ENCODE measurements at places on chromosomes 3 and 15.

DNA sequence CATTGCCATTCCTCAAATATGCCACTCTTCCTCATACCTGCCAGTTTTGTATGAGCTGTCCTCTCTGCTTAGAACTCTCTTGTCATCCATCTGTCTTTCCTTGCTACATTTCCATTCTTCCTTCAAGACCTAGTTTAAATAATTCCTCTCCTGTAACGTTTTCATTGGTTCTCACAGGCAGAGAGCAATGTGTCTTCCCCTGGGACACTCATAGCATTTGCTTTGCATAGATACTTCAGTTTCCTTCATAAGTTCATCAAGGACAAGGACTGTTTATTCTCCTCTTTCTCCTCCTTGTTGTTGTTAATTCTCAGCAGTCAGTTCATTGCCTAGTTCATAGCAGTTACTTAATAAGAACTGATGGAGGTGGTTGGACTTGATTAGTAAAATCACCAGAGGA, 10.5 kb downstream of the NR2C2 start:
- peak; percentile 18 for DNase-seq

DNA sequence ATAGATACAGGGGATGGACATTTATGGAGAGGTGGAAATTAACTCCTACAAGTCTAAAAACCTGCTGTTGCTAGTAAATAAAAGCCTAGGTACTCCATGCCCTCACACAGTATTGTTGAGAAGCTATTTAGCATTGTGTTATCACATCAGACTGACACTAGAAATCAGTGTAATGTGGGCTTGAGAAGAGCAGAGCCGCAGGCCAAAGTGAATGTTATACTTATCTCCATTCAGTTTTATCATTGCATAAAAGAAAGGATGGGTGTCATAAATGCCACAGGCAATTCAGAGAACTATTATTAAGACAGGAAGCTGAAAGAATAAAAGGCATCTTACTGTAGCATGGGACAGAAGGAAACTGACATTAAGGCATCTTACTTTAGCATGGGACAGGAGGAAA, 13.7 kb upstream of the ISLR start:
- DNase-seq = no peak

GRCh38 chr3:108378153-108378951, 82.0 kb downstream of the HHLA2 start:
- DNase-seq = no peak

GRCh38 chr3:186456731-186457191, 87.4 kb downstream of the CRYGS start:
- DNase-seq = no peak

DNA sequence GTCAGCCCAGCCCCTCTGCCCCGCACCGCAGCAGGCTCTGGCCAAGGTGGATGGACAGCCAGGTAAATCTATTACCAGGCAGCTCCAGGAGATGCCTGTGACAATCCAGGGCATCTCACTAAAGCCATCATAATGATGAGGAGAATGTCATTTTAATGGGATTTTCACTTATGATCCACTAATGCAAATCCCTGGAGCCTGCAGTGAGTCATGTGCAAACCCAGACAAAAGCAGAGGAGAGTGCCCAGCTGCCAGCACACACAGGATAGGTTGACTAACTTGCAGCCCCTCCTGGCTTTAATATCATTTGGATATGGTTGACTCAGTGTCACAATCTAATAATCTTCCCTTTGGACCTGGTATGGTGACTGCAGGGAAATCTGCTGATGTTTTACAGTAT, 206.9 kb upstream of the TRIM42 start:
- DNase-seq = no peak

- peak; percentile 68 for DNase-seq
These were observed 6.9 kb downstream of the NEK11 start for GRCh38 chr3:131033480-131034080.

DNA sequence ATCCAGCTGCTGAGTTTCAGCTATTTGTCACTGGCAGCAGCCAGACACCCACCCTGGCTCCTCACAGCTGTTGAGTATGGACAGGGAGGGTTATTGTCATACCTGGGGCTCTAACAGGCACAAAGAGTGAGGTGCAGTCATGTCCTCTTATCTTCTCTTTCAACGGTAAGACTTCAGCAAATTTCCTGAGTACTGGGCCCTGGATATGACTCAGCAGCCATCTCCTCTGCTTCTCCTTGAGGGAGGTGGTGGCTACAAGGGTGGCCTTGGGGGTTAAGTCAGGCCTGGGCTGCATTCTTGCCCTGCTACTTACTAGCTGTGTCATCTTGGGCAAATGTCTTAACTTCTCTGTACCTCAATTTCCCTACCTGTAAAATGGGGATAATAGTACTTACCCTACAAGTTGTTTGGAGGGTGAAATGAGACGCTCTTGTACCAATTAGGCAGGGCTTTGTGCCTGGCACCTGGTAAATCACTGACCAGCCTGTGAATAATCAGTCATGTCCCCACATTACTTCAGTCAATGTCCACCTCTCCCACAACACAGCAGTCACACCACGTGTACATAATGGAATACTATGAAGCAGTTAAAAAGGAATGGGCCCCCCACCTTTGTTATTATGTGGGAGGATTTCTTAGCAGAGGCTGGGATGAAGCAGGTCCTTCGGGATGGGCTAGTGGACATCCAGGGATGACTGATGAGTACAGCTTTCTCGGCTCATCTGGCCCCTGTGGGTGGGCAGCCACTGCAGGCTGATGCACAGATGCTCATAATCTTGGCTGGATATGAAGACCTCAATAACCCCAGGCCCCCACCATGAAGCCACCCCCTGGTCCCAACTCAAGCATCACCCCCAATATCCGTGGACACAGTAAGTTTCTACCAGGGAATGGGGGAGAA, 528.8 kb downstream of the SHQ1 start:
- no peak for DNase-seq

DNA sequence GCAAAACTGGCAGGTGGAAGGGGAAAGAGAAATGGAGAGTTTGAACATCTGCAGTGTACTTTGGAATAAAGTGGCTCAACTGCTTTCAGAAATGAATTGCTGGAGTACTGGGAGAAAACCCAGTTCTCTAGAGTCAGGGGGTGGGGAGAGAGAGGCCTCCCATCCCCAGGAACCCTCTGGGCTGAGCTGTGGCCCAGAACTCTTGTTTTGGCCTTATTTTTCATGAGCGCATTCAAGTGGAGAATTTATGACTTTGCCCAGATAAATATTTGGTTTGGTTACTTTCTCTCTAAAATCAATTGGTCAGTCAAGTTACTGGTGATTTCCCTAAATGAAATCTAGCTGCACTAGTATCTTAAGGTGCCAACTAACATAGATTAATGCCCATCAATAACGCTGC, 28.7 kb upstream of the HACD2 start:
- DNase-seq = no peak

GRCh38 chr3:126483321-126483761, 7.7 kb upstream of the ZXDC start:
- no peak for DNase-seq

- no peak for DNase-seq
These were observed 528 bp downstream of the RBPMS2 start for GRCh38 chr15:64774629-64775493.

GRCh38 chr15:99857836-99858235, 124.6 kb upstream of the LYSMD4 start:
- no peak for DNase-seq

GRCh38 chr3:72426618-72427397, 421.4 kb downstream of the SHQ1 start:
- DNase-seq = peak; percentile 68

- no peak for DNase-seq
These were observed 124.0 kb downstream of the SRGAP3 start for GRCh38 chr3:9125278-9125951.

DNA sequence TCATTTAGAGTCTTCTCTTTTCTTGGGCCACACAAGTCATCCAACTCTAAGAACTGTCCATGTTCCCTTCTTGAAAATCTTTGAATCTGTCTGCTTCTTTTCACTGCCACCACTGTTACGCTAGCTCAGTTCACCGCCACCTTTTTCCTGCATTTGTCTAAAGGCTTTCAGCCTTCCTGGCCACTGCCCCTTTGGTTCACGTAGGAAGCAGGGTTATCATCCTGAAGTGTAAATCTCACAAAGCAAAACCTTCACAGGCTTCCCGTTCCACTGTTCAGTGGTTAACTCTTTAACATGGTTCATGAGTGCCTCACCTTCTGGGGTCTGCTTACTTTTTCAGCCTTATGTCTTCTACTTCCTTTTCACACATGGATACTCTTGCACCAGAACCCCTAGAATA, 26.3 kb upstream of the CCDC39 start:
- no peak for DNase-seq

GRCh38 chr15:63043335-63044076, 959 bp downstream of the TPM1 start:
- no peak for DNase-seq

Measured in GM12865 (cell line).